ENCODE measurements at places on chromosomes 6 and 20. TPM values are rescaled to one million over a fixed set of nuclear protein-coding genes. Genes with fewer than 3 reads are reported as not detected.

HEY2 gene
- total RNA-seq: 0.46 TPM

DNA sequence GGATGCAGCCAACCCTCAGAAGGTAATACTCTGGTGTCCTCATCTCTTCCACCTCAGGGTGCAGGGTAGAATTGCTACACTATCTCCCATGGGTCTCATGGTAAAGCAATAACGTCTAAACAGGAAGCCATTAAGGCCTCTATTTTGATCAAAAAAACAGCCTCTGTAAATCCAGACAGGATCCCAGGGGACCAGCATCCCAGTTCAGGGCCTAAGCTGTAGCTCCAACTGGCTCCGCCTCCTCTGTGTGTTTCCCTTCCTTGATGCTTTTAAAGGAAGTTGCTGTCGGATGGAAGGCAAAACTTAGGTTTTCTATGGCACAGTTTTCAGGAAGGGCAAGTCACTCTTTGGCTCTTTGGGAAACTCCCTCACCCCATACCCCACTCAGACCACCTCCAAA lies 222.0 kb downstream of the MAFB start:
- no peak for DNase-seq

GRCh38 chr6:164011321-164011720 lies 596.8 kb downstream of the QKI start:
- DNase-seq: no peak

GRCh38 chr6:89708316-89708715 lies 69.8 kb upstream of the LYRM2 start:
- no peak for DNase-seq

DNA sequence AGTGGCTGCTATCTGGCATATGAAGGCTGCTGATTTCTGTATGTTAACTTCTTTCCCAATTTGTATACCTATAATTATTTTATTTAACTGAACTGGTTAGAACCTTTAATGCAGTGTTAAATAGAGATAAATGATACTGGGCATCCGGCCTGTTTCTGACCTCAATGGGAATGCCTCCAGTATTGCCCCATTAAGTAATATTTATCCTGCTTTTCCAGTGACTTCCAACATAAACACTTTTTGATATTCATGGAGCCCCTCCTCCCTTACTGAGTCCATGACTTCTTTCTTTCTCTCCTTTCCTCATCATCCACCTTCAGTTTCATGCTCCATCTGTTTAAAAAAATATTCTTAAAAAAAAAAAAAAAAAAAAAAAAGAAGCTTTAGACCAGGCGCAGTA lies 8.8 kb downstream of the TRIM27 start:
- DNase-seq: no peak

- no peak for DNase-seq
Observed at GRCh38 chr20:58553841-58554240, 38.6 kb upstream of the APCDD1L start.

- DNase-seq: no peak
Observed at GRCh38 chr6:21360336-21360735, 233.2 kb upstream of the SOX4 start.

DNA sequence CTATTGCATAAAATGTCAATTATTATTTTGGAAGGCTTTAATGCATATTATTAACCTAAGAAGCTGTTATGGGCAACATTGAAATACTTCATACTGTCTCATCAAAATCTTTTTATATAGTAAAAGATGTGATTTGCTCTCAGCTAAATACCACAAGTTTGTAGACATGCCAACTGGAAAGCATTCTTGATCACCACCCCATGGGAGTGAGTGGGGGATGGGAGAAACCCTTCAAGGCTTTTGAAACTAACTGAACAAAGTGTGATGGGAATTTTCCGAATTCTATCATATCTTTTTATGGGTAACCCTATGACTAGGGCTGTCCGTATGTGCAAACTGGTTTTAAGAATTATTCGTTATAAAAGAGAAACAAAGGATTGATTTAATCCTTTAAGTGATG lies 377.3 kb upstream of the JAG1 start:
- DNase-seq: no peak
